Stimulated activated CD8-positive, alpha-beta memory T cell treated with anti-CD3 and anti-CD28 coated beads, Interleukin-12 subunit alpha, Interleukin-12 subunit beta, amount 100 ng/mL, for 4 hours (primary cell): ENCODE measurements at places on chromosomes 11 and 22.
A peak's percentile ranks its signal among the peaks of the same experiment; 100 is the strongest.

GRCh38 chr11:112977755-112978154 is 16.5 kb downstream of the NCAM1 start:
- DNase-seq: no peak

GRCh38 chr11:13440100-13440855 is 22.7 kb downstream of the BTBD10 start:
- DNase-seq: no peak

- DNase-seq: no peak
These were observed 86.8 kb downstream of the PRMT3 start for GRCh38 chr11:20474176-20474881.

DNA sequence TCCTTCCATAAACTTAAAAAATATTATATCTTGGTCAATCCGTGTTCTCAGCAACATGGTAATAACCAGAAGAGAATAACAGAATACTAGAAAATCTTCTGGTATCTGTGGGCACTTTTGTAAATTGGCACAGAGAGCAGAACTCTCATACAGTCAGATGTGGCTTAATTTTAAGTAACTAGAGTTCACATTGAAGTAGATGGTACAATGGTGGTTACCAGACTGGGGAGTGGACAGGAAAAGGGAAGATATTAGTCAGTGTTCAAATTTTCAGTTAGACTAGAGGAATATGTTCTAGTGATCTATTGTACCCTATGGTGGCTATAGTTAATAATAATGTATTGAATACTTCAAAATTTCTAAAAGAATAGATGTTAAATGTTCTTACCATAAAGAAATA is 6.9 kb downstream of the OR52H1 start:
- no peak for DNase-seq

- DNase-seq: peak; percentile 78
These were observed at the start of gene SLC25A1 for GRCh38 chr22:19178657-19179496. Gene SLC25A1 (minus strand): TSS chr22:19178736. CDS start chr22:19178673, 63 bp downstream.

DNA sequence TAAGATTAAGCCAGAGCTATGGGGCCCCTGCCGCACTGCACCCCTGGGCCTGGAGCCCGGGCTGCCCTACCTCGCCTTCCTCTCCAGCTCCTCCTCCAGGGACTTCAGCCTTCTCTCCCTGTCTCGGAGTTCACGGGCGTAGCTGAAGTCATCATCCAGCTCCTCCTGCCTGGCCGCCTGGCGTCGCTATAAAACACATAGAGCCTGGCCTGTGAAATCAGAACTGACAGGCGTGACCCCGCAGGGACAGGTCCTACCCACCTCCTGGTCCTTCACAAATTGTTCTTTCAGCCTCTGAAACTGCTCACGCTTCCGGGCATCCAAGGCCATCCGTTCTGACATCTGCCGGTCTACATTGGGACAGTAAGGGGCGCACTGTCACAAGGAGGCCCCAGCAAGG is 20.8 kb downstream of the TUBGCP6 start:
- DNase-seq: no peak

GRCh38 chr11:47183969-47184368 is 2.3 kb downstream of the PACSIN3 start:
- DNase-seq: no peak

DNA sequence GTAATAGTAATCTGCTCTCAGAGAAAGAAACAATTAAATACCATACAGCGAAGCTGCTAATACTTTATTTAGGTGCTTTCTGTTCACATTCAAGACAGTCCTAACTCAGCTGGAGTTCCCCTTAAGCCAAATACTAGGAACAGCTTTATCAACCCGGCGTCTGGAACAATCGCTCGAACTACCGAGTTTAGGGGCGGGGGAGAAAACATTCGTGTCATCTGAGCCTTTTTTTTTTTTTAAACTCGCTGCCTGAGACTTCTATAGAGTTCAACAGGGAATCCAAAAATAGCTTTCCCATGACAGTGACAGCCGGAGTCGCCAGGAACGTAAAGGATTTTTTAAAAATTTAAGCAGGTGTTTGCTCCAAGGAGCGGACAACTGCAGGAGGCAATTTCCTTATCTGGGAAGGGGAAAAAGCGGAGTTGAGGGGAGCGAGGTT is 852 bp downstream of the TRAF6 start:
- DNase-seq: no peak

DNA sequence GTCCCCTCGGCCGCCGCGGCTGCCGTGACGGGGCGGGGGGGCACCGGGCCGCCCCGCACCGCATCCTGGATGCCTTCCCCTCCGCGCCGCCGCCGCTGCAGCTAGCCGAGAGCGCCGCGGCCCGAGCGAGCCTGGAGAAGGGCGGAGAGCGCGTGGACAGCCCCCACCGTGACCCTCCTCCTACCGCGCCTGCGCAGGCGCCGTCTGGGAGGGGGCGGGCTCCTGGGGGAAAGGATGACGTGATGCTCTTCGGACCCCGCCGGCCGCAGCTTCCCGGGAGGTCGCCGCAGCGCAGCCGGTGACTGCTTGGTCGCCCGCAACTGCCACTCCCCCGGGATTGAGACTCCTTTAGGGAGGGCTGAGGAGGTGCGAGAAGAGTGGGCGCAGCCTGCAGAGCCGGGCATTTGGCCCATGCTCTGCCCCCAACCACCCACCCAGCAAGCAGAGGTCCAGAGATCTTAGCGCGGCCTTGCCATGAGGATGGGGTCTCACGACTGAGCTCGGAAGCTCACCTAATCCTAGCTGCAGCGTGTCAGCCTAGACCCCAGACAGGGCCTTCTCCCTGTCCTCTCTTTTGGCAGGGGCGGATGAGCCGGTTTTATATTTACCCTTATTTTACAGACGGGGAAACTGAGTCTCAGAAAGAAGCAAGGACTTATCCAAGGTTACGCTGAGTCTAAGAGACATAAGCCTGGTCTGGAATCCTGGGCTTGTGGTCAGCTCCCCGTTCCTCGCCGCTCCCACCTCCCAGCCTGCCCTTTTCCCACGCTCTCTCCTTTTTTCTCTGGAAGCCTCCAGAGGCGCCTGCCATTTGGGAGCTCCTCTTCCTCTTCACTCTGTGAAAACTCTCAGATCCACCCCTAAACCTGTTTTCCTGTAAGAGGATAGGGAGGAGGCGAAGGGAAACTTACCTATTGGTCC is at the start of gene DENND5A:
Gene DENND5A, minus strand, starts transcription at position 140 of the 921 bp plus-strand sequence. CDS start 281 bp downstream, outside the sequence.
- DNase-seq: peak; percentile 52

- no peak for DNase-seq
These were observed 59.3 kb downstream of the TTC28 start for GRCh38 chr22:28620244-28620922.

DNA sequence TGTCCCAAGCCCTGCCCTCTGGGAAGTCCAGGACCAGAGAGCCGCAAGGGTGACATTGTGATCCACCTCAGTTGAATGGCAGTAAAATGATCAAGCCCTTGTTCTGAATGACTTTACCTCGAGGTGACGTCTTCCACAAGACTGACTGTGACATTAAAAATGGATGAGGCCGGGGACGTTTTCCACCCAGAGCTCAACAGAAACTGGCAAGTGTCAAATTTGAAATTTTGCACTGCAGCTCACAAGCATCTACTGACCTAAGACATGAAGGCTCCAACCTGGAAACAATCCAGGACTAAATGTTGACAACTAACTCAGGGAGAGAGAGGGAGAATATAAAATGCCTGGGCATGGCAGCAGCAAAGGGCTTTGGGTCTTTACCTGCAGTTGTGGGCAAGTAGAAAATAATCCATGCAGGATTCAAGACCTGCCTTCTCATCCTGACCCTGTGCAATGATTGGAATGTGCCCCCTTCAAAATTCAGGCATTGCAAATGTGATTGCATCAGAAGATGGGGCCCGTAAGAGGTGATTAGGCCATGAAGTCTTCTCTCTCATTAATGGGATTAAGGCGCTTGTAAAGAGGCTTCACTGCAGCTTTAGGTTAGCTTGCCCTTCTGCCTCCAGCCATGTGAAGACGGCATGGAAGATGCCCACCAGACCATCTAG is 33.6 kb upstream of the CLMP start:
- no peak for DNase-seq

GRCh38 chr11:16984229-16984628 is 30.0 kb downstream of the PLEKHA7 start:
- no peak for DNase-seq

DNA sequence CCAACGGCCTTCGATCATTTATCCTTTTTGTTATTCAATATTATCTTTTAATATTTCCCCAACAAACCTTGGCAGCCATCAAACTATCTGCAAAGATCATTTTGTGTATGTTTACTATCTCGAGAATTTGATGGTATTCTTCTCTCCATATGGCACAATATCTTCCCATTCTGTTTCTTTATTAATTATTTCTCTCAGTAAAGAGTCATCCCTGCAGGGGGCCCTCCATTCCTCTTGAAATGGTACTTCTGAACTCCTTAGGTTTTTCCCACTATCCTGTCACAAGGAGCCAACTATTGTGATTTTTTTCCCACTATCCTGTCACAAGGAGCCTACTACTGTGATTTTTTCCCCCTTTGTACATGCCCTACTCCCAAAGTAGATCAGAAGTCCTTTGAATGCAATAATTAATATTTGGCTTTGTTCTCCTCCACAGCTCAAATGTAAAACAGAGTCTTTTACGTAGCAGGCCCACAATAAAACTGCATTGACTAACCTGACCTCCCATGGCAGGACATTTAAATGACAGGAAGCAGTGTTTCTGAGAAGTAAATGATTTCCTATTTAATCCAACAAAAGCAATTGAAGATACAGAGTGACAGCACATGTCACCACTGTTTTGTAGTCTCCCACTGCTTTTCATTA is 43.3 kb downstream of the PDGFD start:
- no peak for DNase-seq

GRCh38 chr11:21262992-21263391 is 593.6 kb downstream of the NELL1 start:
- DNase-seq: no peak

- no peak for DNase-seq
These were observed 40.5 kb downstream of the FBXO7 start for GRCh38 chr22:32515084-32515483.

GRCh38 chr11:10943968-10944367 is 86.1 kb upstream of the ZBED5 start:
- DNase-seq: no peak
